Activated CD4-positive, alpha-beta memory T cell treated with anti-CD3 and anti-CD28 coated beads, Interleukin-2, amount 10 ng/mL, durations not matched to agents 7 days and 5 days (primary cell): ENCODE measurements at places on chromosomes 7 and 10.

DNA sequence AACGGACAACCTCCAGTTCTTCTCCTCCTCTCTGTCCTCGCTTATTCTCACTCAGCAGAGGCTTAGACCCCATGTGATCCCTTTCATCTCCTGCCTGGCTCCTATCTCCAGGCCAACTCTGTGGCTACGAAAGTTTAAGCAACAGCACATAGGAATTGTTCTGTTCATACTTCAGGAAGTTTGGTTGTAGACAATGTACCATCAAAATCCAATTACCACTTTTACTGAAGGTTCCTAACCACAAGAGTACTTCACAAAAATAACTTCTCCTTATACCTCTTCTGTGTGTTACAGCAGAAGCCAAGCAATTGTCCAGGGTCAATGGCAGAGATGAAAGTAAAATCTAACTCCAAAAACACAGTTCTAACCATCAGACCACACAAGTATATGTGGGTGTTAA, 80.0 kb downstream of the SLC25A13 start:
- DNase-seq: no peak
- H3K36me3 ChIP-seq: no peaks in the 10 kb centered on the region
- H3K27me3 ChIP-seq: no peaks in the 10 kb centered on the region
- no peaks in the 10 kb centered on the region for H3K4me1 ChIP-seq
- H3K27ac ChIP-seq: no peak overlapping the region

DNA sequence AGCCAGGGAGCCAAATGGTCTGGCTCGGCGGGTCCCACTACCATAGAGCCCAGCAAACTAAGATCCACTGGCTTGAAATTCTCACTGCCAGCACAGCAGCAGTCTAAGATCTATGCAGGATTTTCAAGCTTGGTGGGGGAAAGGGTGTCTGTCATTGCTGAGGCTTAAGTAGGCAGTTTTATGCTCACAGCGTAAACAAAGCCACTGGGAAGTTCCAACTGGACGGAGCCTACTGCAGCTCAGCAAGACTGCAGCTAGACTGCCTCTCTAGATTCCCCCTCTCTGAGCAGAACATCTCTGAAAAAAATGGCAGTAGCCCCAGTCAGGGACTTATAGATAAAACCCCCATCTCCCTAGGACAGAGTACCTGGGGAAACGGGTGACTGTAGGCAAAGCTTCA, 277.6 kb upstream of the PHF14 start:
- H3K4me1 ChIP-seq: no peaks in the 10 kb centered on the region
- H3K27ac ChIP-seq: no peak overlapping the region
- H3K4me3 ChIP-seq: no peak overlapping the region

DNA sequence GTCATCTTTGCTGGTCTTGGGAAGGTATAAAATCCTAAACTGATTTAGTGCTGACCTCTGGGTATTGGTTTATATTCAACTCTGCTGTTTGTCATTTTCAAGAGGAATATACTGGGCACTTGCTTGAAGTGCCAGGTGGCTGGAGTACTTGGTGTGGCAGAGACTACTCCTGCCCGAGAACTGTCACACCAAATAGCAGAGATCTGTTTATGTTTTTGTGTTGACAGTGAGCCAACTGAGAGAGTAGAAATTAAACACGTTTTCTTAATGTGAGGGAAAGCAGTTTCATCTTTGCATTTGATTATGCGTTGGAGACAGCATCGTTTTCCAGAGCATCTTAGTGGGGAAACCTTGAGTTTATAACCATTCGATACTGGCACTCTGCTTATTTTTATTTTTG, 174.4 kb downstream of the CDCA7L start:
- H3K36me3 ChIP-seq: no peaks in the 10 kb centered on the region
- no peak overlapping the region for H3K4me3 ChIP-seq
- no peaks in the 10 kb centered on the region for H3K4me1 ChIP-seq
- H3K27ac ChIP-seq: no peak overlapping the region

- H3K27ac ChIP-seq: no peak overlapping the region
- no peaks in the 10 kb centered on the region for H3K27me3 ChIP-seq
- no peaks in the 10 kb centered on the region for H3K4me1 ChIP-seq
- H3K36me3 ChIP-seq: peaks cover 56% of the 10 kb centered on the region
- H3K4me3 ChIP-seq: no peak overlapping the region
These were observed 6.9 kb upstream of the MRPS24 start for GRCh38 chr7:43876241-43876640.

DNA sequence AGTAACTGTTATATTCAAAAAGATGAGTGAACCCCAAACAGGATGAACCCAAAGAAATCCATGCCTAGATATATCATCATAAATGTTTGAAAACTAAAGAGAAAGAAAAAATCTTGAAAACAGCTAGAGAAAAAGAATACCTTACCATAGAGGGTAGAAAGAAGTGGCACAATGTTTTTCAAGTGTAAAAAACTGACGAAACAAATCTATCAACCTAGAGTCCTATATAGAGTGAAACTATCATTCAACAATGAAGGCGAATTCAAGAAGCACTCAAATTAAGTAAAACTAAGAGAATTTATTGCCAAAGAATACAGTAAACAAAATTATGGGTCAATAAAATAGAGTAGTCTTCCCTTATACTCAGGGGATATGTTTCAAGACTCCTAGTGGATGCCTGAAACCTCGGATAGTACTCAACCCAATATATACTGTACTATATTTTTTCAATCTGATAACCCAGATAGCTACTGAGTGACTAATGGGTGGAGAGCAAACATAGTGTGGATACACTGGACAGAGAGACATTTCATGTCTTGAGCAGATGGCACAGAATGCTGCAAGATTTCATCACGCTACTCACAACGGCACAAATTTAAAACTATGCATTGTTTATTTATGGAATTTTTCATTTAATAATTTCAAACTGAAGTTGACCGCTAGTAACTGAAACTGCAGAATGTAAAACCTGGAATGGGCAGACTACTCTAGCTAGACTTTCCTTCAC, 52.6 kb upstream of the TMEM106B start:
- H3K36me3 ChIP-seq: no peaks in the 10 kb centered on the region
- no peak overlapping the region for H3K4me3 ChIP-seq

GRCh38 chr10:44335330-44336021, 49.4 kb downstream of the CXCL12 start:
- H3K36me3 ChIP-seq: no peaks in the 10 kb centered on the region
- no peak overlapping the region for H3K27ac ChIP-seq
- H3K27me3 ChIP-seq: no peaks in the 10 kb centered on the region
- H3K4me3 ChIP-seq: no peak overlapping the region
- DNase-seq: no peak

DNA sequence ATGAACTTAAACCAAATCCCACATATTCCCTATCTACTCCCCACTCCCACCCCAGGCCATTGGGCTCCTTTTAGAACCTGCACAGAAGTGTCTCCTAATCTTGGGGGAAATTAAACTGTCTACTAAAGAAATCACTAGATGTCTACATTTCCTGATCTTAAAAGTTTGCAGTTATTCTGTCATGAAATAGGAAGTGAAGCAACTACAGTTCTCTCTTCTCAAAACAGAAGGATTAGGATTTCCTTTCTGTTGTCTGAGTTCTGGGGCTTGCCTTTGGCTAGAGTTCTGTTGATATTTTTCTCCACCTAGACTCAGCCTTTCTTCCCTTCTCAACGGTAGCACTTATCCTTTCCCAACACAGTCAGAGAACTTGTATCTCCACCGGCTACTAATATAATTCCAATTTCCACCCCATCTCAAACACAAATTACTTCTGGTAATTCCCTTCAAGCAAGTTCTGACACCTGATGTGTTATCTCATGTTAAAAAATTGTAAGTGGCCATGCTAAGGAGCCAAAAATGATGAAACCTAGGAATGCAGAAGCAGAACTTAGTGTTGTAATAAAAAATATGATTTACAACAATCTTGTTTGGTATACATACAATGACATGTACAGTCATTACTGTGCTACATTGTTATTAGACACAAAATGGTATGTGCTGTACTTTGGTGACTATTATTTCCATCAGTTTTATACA, 12.1 kb downstream of the OR9A4 start:
- no peaks in the 10 kb centered on the region for H3K36me3 ChIP-seq
- no peak overlapping the region for H3K27ac ChIP-seq
- H3K4me1 ChIP-seq: no peaks in the 10 kb centered on the region
- H3K4me3 ChIP-seq: no peak overlapping the region
- no peaks in the 10 kb centered on the region for H3K27me3 ChIP-seq

DNA sequence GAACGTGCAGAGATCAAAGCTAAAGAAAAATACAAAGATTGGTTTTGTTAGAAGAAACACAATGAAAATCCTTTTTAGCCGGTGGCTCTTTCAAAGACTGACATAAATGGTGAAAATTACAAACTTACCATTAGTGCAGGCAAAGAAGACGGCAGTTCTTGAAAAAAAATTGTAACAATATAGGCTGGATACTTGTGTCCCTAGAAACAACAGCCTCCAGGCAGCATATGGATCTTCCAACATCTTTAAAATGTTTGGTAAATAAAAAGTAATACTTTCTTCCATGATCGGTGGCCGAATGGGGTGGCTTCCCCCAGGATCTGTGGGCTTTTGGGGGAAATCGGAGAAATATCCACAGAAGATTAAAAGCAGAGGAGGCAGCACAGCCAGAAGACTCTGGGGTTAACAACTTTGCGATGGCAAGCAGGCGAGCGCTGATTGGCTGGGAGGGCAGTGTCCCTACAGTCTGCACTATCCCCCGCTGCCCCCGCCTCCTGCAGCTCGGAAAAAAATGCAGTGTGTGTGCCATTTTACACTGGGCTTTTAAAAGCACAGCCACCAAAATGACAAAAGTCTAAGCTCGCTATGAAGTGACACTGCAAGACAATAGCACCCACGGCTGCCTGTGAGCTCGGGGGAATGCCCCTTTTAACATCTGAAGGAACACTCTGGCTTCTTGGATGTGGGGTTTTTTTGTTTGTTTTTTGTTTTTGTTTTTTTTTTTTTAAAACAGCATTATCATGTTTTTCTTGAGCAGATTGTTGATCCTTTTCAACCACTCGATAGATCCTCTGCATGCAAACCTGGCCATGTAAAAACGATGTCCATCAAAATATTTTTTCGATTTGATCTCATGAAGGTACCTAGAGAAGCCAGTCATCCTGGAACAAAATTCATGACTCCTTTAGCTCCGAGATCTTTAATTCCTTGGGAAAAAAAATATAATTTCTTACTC, 31.7 kb upstream of the EPC1 start:
- no peaks in the 10 kb centered on the region for H3K27me3 ChIP-seq
- H3K4me3 ChIP-seq: no peak overlapping the region
- DNase-seq: peak; percentile 95
- H3K4me1 ChIP-seq: peaks cover 25% of the 10 kb centered on the region
- peaks cover 15% of the 10 kb centered on the region for H3K36me3 ChIP-seq

GRCh38 chr7:132779164-132779563, 202.9 kb upstream of the PLXNA4 start:
- no peak overlapping the region for H3K27ac ChIP-seq
- no peak for DNase-seq
- peaks cover 6% of the 10 kb centered on the region for H3K36me3 ChIP-seq
- no peak overlapping the region for H3K4me3 ChIP-seq
- peaks cover 4% of the 10 kb centered on the region for H3K4me1 ChIP-seq

DNA sequence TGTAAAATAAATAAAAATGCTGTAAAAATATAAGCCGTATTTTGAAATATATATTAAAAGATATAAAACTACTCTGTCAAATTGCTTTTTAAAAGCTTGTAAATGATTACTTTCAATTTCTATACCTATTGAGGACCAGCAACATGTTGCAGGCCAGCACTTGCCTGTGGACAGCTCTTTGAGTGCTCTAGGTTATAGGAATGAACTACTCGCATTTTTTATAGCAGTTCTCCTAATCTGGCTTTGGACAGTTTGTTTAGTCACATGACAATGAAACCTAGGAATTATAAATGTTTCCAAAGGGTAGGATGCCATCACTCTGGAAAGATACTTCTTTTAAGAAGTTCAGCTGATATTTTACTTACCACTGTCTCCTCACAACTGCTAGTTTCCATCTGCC, 117.7 kb upstream of the PTPRZ1 start:
- H3K4me1 ChIP-seq: no peaks in the 10 kb centered on the region
- no peak for DNase-seq
- H3K36me3 ChIP-seq: no peaks in the 10 kb centered on the region
- no peak overlapping the region for H3K27ac ChIP-seq
- no peak overlapping the region for H3K4me3 ChIP-seq

- H3K36me3 ChIP-seq: peaks cover 14% of the 10 kb centered on the region
- H3K4me3 ChIP-seq: peak overlapping the region; percentile 99
- peak overlapping the region; percentile 96 for H3K27ac ChIP-seq
- peaks cover 13% of the 10 kb centered on the region for H3K27me3 ChIP-seq
These were observed 535 bp downstream of the BTRC start for GRCh38 chr10:101354328-101355071.

DNA sequence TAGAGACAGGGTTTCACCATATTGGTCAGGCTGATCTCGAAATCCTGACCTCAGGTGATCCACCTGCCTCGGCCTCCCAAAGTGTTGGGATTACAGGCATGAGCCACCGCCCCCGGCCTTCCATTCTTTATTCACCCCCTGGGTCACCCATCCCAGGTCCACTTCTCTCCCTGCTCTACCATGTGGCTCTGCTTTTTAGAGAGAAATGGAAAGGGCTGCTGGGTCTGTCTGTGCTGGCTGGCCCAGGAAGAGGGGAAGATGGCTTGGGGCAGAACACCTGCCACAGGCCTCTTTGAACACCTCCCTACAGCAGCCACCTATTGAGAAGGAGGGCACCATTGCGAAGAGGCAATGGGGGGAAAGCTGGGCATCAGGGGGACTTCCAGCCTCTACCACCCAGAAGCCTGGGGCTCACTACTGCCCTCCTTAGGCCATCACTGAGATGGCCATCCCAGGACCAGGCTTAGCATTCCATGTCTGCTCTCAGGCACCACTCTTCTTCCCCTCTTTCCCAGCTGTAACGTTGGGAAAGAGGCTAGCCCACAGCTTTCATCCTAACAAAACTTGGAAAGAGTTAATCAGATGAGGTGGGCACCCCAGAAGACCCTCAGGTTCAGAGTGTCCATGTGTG, 256.3 kb downstream of the GRID1 start:
- no peak for DNase-seq
- H3K4me3 ChIP-seq: no peak overlapping the region
- no peaks in the 10 kb centered on the region for H3K27me3 ChIP-seq
- no peak overlapping the region for H3K27ac ChIP-seq

GRCh38 chr7:142380069-142380468, 122.2 kb upstream of the PRSS58 start:
- H3K27ac ChIP-seq: no peak overlapping the region
- DNase-seq: no peak
- peaks cover 25% of the 10 kb centered on the region for H3K4me1 ChIP-seq
- H3K27me3 ChIP-seq: peaks cover 9% of the 10 kb centered on the region
- H3K4me3 ChIP-seq: no peak overlapping the region
- H3K36me3 ChIP-seq: no peaks in the 10 kb centered on the region
